ENCODE measurements at places on chromosomes 3 and 15.

GRCh38 chr15:69253156-69253555, 45.6 kb upstream of the PAQR5 start:
- peak; percentile 85 for DNase-seq

DNA sequence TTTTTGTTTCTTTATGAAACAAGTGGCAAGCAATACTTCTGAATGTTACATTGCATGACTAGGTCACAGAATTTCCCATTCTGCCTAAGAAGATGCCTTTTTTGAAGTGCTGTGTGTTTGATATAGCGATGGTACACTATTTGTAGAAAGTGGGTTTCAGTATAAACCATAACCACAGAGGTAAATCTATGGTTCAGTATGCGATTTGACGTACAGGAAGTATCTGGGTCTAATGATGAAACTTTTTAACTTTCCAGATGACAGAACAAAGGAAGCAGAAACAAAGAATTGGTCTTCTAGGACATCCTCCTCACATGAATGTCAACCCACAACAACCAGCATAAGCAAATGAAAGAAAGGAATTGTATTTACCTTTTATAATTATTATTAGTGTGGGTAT, 133.4 kb upstream of the BHLHE40 start:
- DNase-seq: no peak

DNA sequence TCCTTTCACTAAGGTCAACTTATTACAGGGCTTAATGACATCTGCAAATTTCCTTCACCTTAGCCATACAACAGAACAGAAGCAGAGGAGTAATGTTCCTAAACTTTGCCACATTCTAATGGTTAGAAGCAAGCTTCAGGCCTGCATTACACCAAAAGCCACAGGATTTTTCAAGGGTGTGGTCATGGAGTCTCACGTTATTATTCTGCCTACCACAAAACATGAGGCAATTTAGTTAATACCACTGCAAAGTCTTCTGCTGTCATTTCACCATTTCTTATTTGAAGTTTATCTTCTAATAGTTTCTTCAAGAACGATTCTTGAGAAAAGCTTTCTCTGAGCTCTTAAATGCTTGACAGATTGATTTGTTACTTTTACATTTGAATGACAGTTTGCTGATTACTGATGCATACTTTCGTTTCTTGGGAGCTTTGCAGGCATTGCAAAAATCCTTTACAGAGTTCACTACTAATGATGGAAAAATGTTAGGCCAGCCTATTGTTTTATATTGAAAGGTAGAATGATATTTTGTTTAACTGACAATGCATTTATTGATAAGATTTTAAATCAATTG, 1257.1 kb downstream of the NSUN3 start:
- peak; percentile 15 for DNase-seq

- peak; percentile 40 for DNase-seq
These were observed 15.4 kb upstream of the BFSP2 start for GRCh38 chr3:133384331-133385027.

GRCh38 chr3:182364323-182364722, 429.0 kb upstream of the ATP11B start:
- DNase-seq: no peak

GRCh38 chr15:56744701-56745683, 11.7 kb upstream of the ZNF280D start:
- peak; percentile 63 for DNase-seq

DNA sequence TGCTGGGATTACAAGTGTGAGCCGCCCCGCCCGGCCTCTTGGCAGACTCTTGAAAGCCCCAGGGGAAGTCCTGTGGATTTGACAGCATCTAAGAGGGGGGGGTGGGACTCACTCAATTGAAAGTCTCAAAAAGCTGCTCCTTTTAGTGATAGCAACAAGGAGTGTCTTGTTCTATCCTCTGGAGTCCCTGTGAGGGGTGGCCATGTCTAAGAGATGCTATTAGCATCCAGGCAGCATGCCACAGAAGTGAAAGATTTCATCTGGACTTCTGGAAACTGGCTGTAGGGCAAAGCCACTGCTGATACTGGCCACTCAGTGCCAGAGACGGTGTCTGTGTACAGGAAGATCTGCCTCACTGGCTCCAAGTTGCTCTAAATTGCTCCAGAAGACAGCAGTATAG, 74.0 kb downstream of the DHX36 start:
- DNase-seq: no peak

GRCh38 chr3:42099020-42099765, 8.0 kb downstream of the TRAK1 start:
- no peak for DNase-seq

DNA sequence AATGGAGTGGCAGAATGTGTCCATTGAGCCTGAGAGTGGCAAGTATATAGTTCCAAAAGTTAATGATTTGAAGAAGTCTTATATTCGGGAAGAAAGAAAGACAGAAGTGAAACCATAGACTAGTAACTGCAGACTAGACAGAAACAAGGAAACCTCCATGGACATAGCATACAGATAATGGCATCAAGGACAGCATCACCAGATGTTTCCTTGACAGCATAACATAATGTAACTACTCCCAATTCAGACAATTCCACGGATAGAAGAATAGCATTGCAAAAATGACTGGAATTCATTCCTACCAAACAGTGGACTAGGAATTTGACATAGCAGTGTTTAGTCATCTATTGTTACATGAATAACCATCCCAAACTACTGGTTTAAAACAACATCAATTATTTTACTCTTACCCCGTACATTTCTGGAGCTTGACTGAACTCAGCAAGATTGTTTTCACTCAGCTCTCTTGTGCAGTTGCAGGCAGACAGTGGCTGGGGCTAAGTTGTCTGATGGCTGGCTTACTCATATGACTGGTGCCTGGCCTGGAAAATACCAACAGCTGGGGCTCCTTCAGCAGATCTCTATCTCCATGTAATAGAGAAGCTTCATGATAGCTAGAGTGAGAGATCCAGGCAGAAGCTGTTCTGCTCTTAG, 109.7 kb upstream of the GADL1 start:
- DNase-seq: peak; percentile 89

- no peak for DNase-seq
These were observed 89.8 kb downstream of the MAP2K5 start for GRCh38 chr15:67632261-67632660.

DNA sequence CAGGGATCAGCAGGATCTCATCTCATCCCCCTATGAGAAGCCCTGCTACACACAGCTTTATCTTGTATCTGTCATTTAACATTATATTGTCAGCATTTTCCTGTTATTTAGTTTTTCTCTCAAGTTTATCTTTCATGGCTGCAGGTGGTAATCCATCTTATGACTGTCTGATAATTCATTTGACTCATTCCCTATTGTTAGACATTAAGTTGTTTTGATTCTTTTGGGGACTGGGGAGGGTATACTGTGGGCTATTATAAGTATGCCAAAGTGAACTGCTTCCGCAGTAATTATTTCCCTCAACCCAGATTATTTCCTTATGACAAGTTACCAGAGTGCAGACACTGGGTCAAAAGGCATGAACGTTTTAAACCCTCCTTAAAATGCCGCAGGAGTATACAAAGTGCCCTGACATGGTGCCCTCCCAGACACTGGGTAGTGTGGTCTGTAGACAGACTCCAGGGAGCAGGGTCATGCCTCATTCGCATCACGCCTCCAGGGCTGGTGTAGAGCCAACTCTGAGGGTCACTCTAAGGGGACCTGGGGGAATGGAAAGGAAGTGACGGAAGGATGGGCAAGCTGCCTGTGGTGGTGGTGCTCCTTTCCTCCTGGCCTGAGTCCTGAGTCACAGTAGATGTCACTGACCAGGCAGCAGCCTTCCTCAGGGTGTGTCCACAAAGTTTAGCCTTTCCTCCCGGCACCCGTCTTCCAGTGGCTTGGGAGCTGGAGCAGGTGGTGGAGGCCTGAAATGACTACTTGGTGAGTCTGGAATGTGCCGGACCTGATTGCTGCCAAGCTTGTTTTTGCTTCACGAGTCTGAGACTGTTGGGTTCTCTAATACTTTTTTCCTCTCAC, 11.6 kb downstream of the GPR160 start:
- no peak for DNase-seq

- DNase-seq: peak; percentile 66
These were observed 591.0 kb downstream of the MECOM start for GRCh38 chr3:169072494-169072893.

DNA sequence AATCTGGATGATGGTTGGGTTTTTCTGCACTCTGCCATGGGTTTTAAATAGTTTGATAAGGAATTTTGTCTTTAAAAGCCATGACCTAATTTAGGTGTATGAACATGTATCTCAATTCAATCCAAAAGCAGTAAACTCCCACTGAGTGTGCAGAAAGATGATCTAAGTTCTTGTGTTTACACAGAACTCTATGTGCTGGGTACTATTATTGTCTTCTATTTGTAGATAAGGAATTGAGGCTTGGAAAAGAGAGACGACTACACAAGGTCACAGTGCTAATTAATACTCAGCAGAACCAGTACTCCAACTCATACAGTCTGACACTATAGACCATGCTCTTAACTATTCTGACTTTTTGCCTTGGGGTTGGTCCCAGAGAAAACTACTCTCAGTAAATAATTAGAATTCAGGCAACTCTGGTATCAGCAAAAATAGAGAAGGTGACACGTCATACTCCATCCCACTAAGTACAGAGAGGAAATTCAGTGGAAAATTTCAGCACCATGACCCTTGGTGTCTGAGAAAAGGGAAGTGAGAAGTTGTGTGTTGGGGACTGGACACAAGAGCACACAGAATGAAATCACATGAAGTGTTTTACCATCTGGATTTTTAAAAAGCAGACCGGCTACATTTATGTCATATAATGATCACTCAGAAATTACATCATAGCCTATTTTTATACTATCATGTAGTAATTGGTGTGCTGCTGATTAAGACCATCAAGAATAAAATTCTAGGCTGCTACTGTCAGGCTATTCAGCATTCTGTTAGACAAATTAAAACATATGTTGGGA, 18.3 kb upstream of the MYH15 start:
- no peak for DNase-seq

DNA sequence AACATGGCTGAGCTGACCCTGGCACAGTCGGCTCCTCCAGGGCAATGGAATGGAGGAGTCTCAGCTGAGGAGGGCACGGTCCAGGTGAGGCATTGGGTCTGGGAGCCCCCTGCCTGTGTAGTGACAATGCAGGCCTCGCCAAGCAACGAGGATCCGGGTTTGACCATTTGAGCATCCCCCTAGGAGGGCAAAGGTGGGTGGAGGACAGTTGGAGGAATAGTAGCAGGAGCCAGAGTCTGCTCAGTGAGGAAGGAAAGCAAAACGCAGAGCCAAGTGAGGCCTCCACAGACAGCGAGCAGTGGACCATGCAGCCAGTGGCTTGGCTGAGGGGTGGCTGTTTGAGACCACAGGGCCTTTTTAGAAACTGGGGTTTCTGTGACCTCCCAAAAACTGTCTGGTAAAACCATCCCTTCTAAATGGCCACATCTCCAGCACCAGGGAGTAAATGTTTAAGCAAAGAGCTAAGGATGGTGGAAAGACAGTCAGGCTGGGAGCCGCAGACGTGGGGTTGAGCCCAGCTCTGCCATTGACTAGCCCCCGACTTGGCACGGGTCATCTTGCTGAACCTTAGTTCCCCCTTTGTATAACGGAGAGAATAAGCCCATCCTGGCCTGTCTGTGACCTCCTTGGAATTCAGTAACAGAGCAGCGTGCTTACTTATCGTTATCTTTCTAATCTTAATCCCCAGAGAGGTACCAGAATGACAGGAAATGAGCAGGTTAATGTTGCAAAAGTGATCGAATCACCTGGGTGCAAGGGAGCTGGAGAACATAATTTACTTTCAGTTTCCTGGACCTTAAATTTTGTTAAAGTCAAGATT, 46.8 kb downstream of the CMTM6 start:
- DNase-seq: no peak

- peak; percentile 50 for DNase-seq
These were observed 16.7 kb downstream of the TPRG1 start for GRCh38 chr3:189188466-189188865.

GRCh38 chr3:31373681-31374080, 159.0 kb upstream of the STT3B start:
- DNase-seq: no peak

DNA sequence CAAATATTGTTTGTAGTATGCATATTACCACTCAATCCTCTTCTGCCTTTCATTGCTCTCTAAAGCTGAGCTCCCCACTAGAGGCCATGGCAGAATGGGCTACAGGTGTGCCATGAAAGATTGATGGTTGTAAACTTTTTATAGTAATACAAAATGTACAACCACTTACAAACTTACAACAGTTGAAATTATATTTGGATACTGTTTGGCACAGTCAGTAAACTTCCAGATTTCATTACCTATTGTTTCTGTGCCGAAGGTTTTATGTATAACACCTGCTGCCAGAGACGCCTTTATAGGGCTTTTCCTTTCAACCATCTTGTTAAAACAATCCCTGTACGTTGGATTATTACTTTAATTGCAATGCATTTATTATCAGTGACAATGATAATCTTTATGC, 7.0 kb downstream of the ROPN1 start:
- DNase-seq: no peak

DNA sequence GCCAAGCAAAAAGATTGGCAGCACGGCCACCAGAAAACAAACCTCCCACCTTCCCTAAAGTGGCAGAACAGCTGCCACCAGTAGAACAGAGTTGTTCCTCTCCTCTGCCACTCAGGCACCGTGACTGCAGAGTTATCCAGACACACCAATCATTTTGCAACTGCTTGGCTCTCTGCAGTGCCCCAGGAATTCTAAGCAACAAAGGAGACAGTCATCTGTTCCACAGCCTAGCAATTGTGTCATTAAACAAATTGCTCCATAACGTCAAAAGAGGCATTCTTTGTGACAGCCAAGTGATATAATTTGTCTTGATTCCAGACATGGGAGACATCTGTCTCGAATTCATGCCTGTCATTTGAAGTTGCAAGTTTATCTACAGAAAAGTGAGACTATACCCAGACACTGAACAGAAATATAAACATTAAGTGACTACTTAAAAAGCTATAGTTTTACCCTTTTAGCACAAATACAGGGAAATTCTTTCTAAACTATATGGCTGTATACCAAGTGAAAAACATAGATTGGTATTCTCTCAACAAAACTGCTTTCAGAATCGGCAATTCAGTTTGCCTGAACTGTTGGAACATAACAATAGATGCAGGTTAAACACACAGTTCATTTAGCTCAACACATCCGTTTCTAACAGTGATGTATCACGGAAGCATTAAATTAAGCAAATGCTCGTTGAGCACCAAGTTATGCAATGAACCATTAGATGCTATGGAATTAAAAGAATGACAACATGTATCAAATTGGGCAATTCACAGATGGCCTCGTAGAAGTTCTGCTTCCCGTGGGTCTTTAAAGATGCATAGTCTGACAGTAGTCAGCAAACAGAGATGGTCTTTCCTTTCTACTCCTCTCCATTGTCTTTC, 281.3 kb downstream of the FGF12 start:
- DNase-seq: no peak

DNA sequence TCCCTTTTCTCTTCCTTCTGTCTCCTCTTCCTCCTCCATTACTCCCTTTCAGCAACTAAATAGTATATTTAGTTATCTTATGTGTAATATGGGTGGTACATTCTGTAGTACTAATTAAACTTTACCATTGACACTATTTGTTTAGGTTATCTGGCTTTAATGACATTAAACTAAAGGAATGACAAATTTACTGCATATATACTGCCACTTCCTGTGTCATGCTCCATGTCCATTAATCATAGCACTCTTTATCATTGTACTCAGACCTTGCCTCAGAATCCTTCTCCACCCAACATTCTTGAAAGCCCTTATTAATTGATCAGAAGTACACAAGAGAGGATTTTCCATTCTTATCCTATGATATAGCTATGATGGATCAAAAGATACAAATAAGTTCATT, 244.2 kb downstream of the NAALADL2 start:
- no peak for DNase-seq

Data from iris pigment epithelial cell (primary cell).